ENCODE measurements at places on chromosomes 3 and 15.

DNA sequence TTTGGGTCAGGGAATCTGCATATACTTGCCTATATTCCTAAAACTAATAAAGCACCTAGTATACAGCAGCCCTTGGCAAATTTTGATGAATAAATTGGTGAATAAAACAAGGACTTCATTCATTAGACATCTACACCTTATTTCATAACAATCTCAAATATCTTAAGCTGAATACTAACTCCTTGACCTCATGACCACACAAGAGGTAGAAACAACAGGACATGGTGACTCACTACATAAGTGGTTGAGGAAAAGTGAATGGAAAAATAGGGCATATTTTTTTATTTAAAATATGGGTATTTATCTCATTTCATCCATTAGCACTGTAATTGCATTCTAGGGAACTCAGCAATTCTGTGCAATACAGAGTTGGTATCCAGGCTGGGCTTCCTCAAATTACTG, 7.8 kb upstream of the STAC start:
- DNase-seq = no peak

GRCh38 chr15:62977952-62978811, 64.4 kb upstream of the TPM1 start:
- DNase-seq = no peak

DNA sequence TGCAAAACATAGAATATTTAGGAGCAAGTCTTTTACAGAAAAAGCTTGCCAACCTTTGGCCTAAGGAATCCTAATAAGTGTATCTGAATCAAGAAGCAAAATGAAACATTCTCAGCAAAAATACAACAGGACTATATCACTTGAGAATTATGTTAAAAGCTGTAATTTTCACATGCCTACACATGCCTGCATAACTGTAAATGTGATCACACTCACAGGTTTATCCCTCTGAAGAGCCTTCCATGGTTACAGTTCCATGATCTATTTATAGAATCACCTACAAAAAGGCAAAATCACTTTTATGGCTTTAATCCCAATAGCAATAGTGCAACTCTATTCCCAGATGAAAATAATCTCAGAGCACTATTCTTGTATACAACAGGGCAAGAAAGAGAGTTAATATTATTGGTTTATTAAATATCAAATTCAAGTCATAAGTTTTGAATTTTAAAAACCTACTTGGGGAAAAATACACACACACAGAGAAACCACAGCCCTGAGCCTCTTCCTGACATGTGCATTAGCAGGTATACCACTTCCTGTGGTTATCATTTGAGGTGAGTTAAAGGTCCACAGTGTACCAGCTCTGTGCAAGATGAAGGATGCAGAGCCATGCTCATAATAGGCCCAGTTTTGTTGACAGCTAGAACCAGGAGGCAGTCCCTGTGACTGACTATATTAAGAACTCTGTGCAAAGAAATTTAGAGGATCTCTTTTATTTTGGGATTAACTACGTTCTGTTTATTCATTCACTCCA, 252.5 kb upstream of the TGFBR2 start:
- no peak for DNase-seq

DNA sequence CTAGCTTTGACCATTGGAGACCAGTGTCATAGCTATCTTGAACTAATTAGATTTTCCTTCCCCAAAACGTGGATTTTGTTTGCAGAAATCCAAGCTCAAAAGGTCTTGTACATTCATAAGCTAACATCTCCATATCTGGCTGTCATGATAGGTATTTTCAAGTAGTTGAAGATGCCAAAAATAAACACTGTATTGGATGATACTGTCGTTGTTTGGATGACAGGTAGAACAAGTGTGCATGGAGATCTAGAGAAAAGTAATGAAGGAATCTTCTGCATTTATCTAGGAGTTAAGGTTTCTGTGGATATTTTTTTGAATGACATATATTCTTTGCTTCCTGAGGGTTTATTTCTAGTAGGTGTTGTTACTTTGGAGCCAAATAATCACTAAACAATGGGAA, 1696.1 kb downstream of the SI start:
- no peak for DNase-seq

GRCh38 chr3:128317698-128318231, 148.9 kb downstream of the DNAJB8 start:
- no peak for DNase-seq

DNA sequence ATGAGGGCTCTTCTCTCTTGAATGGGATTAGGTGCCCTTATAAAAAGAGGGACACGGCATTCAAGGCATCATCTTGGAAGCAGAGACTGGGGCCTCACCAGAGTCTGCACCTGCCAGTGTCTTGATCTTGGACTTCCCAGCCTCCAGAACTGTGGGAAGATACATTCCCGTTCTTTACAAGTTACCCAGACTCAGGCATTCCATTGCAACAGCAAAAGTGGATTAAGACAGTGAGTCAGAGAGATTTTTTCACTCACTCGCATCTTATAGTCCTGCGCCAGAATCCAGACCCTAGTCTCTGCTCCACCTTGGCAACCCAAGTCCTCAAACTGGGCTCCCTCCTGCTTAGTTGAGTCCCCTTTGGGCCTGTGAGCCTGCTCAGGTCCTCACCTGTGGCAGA, 2.7 kb downstream of the LCTL start:
- DNase-seq = no peak

GRCh38 chr15:66872405-66872804, 170.4 kb downstream of the SMAD6 start:
- DNase-seq = no peak

DNA sequence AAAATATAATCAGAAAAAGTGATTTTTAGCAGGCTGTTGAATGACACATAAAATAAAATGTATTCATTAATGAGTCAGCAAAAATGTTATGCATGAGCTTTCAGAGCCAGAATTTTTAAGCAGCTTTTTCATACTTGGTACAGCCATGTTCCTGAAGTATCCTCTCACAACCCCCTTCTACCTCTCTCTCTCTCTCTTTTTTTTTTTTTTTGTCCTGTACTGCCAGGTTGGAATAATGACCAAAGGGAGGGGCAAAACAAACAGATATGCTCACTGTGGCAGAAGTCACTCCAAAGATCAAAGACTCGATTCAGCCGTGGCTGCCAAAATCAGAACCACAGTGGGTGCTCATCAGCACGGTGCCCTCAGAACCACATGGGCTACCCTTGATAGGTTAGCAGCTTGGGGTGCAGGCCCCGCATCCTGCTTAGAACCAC, 383.0 kb downstream of the ZBTB20 start:
- no peak for DNase-seq

DNA sequence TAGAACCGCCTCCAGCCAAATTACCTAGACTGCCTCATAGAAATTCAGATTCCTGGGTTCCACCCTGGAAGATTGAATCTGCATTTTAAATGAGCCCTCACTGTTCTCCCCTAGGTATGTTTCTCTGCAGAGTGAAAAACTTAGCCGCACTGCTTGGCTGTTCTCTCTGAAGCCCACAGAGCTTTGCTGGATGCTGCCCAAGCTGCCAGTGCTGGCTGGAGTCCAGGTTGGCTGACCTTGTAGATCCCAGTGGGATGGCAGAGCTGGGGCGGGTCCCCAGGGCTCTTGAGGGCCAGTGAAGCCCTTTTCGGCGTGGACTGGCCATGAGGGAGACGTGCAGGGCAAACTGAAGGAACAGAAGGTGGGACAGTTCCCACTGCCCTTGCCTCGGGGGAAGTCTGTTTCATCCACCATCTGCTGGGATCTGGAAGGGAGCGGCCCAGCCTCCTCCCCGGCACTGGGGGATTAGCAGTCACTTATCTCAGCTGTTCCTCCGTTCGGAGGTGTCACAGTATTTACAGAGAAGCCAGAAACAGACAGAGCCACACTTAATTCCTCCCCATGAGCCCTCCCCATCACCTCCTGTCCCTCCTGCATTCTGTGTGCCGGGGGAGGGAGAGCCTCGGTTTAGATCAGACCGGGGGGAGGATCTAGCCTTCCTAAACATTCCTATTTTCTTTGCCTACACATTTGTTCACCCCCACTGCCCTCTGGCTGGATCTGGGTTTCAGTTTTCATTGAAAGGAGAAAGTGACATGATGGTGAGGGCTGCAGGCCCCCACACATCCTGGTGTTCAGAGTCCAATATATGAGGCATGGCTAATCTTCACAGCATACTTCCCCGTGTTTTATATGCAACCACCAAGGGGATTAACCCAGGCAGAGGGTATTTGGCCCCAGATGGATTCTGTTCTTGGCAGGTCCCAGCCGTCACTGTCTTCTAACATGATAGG, 4.1 kb upstream of the ACTC1 start:
- DNase-seq = no peak

Measured in suppressor macrophage treated with lipopolysaccharide for 1 hour (primary cell).